B cell (primary cell): ENCODE measurements at places on chromosomes 13 and 19.

DNA sequence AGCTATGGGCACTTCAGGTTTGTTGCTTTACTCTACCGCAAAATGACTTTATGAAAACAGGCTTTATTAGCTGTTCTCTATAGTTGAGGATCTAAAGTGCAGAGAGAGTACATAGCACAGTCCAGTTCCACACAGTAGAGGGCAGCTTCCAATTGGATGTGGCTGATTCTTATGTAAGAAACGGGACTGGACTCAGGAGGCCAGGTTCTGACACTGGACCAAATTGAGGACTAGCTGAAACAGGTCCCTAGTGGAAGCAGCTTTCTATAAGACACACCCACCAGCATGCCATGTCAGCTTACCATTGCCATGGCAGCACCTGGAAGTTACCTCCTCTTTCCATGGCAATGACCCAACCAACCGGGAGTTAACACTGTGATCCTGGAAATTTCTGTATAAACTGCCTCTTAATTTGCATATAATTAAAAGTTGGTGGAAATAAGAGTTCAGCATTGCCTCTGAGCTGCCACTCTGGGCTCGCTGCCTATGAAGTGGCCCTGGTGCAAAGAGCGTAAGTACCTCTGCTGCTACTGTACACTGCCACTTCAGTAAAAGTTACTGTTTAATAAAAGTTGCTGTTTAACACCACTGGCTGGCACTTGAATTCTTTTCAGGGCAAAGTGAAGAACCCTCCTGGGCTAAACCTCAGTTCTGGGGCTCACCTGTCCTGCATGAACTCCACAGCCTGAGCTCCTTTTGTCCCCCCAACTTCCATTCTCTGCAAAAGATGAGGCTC, 211.9 kb upstream of the SLC10A2 start:
- no peak for DNase-seq

DNA sequence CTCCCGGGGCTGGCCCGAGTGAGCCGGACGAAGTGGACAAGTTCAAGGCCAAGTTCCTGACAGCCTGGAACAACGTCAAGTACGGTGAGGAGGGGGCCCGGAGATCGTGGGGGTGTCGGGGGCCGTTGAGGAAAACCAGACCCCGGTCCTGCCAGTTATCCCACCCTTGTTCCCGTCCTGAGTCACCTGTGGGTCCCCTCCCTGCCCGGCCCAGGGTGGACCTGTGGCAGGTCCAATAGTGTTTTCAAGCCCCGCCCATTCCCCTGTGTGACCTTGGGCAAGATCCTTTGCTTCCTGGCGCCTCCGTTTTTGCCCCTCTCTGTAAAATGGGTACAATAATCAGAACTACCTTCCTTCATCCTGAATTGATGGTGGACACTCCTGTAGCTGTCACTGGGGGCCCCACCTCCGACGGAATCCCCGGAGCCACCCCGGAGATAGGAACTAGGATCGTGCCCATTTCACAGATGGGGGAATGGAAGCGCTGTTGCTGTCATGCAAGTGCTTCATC, 593 bp downstream of the ATG4D start:
- peak; percentile 33 for DNase-seq

DNA sequence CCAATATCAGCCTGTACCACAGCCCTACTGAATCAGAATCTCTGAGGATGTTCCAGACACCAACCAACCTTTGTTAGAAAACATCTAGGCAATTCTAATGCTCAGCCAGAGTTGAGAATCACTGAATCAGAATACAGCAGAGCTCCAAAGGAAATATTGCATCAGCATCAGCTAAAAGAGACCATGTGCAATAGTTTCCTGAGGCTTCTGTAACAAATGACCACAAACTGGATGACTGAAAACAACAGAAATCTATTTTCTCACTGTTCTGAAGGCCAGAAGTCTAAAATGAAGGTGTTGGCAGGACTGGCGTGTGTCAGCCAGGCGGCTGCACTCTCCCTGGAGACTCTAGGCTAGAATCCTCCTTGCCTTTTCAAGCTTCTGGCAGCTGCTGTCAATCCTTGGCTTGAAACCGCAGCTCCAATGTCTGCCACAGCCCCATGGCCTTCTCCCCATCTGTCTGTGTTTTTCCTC, 1.2 kb upstream of the DCT start:
- DNase-seq = no peak

DNA sequence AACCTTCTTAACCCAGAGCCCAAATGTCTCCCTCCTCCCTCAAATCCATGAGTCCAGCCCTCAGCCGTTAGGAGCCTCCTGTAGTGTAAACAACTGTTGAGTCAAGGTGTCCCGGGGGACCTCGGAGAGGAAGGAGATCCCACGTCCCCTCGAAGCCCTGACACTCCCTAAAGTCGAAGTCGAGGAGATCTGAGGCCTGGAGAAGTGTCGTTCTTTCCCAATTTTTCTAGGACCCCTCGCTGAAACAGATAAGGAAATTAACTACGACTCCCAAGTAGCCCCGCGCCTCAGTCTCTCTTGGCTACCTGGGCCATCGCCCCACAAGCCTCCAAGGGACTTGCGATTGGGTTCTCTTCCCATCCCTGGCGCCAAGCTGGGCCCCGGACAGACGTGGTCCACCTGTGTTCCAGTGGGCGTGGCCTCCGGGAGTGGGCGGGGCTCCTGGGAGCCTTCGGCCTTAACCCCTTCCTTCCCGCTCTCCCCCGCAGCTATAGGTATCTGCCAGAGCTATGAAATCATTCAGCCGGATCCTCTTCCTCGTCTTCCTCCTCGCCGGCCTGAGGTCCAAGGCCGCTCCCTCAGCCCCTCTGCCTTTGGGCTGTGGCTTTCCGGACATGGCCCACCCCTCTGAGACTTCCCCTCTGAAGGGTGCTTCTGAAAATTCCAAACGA, 869 bp downstream of the GFY start:
- peak; percentile 43 for DNase-seq

- DNase-seq = no peak
Observed at GRCh38 chr13:80389073-80390038, 48.4 kb upstream of the SPRY2 start.

- DNase-seq = no peak
Observed at GRCh38 chr19:35959968-35960320, 23.8 kb downstream of the LRFN3 start.

DNA sequence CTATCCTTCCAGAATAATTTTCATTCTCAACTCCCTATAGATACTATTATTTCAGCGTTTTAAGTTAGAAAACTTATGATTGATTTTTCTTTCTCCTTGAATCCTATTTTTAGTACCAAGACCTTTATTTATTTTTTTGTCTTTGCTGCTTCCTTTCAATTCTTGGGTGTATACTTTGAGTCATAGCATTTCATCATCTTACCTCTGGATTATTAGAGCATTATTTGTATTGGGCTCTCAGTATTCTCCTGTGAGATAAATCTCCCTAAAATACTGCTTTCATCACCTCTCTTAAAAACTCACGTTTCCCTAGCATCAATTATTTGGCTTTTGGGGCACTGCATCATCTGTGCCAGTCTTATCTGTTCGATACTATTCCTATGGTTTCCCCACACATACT, 222.8 kb downstream of the POSTN start:
- DNase-seq = no peak

- DNase-seq = no peak
Observed at GRCh38 chr19:16542910-16543472, 754 bp upstream of the CHERP start.

DNA sequence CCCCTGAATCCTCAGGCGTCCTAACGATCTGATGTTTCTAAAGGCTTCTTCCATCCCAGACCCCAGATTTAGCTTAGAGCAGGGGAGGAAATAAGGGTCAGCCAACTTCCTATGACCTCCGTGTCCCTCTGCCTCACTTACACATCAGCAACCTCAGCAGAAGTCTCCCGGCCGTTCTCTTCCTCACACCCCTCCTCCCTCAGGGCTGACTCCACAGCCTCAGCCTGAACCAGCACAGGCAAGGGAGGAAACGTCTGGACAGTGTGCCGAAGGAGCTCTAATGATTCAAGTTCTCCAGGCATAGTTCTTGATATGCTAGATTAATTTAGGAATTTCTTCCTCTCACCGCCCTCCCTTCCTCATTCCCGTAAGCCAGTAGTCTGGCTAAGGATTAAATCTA, 121.4 kb downstream of the NUFIP1 start:
- no peak for DNase-seq

- no peak for DNase-seq
Observed at GRCh38 chr13:51557875-51558612, 26.2 kb upstream of the WDFY2 start.

GRCh38 chr13:31927219-31927653, 104.3 kb upstream of the FRY start:
- no peak for DNase-seq

- peak; percentile 51 for DNase-seq
Observed at GRCh38 chr13:27954406-27954851, 14.7 kb downstream of the CDX2 start.

- DNase-seq = no peak
Observed at GRCh38 chr13:65387743-65388347, 1842.3 kb downstream of the PCDH9 start.

DNA sequence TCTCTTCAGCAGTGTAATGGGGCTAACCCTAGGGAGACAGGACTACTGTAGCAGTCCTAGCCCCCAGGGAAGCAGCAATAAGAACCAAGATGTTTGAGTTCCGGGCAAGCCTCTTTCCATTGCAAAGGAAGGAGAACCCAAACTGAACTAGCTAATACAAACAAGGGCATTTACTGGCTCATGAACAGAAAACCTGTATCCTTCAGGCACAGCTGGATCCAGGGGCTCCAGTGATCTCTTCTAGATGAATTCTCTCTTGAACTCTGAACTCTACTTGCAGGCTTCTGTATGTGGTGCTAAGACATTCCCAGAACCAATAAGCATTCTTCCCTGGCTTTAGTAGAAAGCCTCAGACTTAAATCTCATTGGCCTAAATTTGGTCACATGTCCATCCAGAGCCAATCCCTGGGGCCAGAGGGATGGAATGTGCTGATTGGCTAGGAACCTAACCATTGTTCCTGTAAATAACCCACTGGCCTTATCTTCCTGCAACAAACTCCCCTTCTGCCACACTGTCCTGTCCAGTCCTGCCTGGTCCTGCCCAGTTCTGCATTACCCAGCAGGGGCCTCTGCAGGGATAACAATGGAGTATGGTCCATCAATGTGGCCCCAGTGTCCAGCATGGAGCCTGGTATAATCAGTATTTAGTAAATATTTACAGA, 3.9 kb upstream of the PODNL1 start:
- no peak for DNase-seq

- no peak for DNase-seq
Observed at GRCh38 chr19:3370728-3371591, 4.6 kb downstream of the NFIC start.

DNA sequence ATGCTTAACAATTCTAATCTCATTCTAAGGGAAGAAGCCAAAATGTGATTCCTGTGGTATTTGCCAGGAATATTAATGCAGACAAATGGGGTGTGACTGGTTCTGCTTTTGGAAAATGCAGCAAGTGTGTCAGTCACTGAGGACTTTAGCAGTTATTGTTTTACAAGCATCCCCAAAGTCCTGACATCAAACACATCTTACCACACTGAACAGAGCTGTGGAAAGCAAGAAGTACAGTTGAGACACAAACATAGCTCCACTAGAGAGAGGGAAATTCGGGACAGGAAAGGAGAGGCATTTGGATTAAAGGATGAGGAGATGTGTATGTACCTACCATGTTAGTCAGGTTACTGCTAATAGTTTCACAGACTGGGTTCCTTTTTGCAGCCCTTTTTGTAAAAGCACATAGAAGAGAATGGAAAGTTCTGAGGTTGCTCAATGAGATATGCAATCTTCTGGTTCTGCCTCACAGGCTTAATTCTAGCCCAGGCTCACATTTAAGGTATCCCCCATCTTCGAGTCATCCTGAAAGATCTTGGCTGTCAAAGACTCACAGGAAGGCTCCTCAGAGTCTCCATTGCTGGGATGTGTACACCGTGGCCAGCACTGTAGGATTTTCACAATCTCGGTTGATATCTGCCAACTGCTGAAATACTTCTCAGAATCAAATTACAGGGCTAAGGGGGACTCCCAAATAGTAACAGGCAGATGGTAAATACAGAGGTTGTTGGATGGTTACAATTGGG, 316.6 kb downstream of the DNAJC15 start:
- no peak for DNase-seq
